ENCODE measurements at places on chromosomes 6 and 20. TPM values are rescaled to one million over a fixed set of nuclear protein-coding genes. Genes with fewer than 3 reads are reported as not detected.

The PDCD2 gene
- total RNA-seq = 75.1 TPM

The SLC35B2 gene
- 77.0 TPM for total RNA-seq

The EMILIN3 gene
- total RNA-seq = 0.04 TPM

The ZNF318 gene
- total RNA-seq = 19.2 TPM

The JPH2 gene
- total RNA-seq = 7.8 TPM

The ULBP3 gene
- 7.0 TPM for total RNA-seq

The IL17A gene
- total RNA-seq = not detected

The PRRT1 gene
- 0.37 TPM for total RNA-seq

The CALHM6 gene
- 3.2 TPM for total RNA-seq

The PLCB1 gene
- 0.41 TPM for total RNA-seq

The BNIP5 gene
- total RNA-seq = not detected

The COL20A1 gene
- not detected for total RNA-seq

The CST5 gene
- total RNA-seq = not detected

The CALHM5 gene
- total RNA-seq = 0.11 TPM

The HLA-DPA1 gene
- not detected for total RNA-seq

The PRDM13 gene
- not detected for total RNA-seq

The SIRPD gene
- not detected for total RNA-seq

The PAK5 gene
- total RNA-seq = not detected

The MYCT1 gene
- total RNA-seq = not detected

The ADGRB3 gene
- total RNA-seq = not detected

The MLIP gene
- not detected for total RNA-seq

The SIRPG gene
- not detected for total RNA-seq

The DAAM2 gene
- total RNA-seq = 0.04 TPM

The SOBP gene
- total RNA-seq = not detected

The PDE7B gene
- not detected for total RNA-seq

The CCM2L gene
- total RNA-seq = not detected

The GJA1 gene
- total RNA-seq = 70.7 TPM

The RNF144B gene
- 17.5 TPM for total RNA-seq

The C6orf58 gene
- total RNA-seq = 0.10 TPM

The CLVS2 gene
- not detected for total RNA-seq

The EBF4 gene
- 0.78 TPM for total RNA-seq

The PRSS16 gene
- total RNA-seq = 3.8 TPM

The TGM2 gene
- 41.2 TPM for total RNA-seq

The PRSS35 gene
- not detected for total RNA-seq

The TBC1D20 gene
- total RNA-seq = 23.0 TPM

The GRM1 gene
- total RNA-seq = not detected

The HLA-DRA gene
- not detected for total RNA-seq

The KIF6 gene
- total RNA-seq = 0.14 TPM

The IMPG1 gene
- not detected for total RNA-seq

The FBXO5 gene
- 24.9 TPM for total RNA-seq

The MEI4 gene
- total RNA-seq = not detected

The HSPA1L gene
- 0.46 TPM for total RNA-seq

The SLC16A10 gene
- total RNA-seq = 0.14 TPM

The CFAP61 gene
- total RNA-seq = not detected

The LAMA4 gene
- total RNA-seq = not detected

The OPRL1 gene
- 0.14 TPM for total RNA-seq

The UST gene
- total RNA-seq = 13.3 TPM

The CYP39A1 gene
- total RNA-seq = 1.3 TPM

The NKAPL gene
- 1.7 TPM for total RNA-seq

The RRAGD gene
- total RNA-seq = 0.04 TPM

The PHACTR1 gene
- 1.9 TPM for total RNA-seq

The PSORS1C1 gene
- 7.4 TPM for total RNA-seq

The LIN28B gene
- not detected for total RNA-seq

The DEFB124 gene
- not detected for total RNA-seq

The SNAP91 gene
- total RNA-seq = not detected

The ALDH5A1 gene
- total RNA-seq = 0.42 TPM

The RAB23 gene
- total RNA-seq = 18.2 TPM

The PGC gene
- not detected for total RNA-seq

Measured in foreskin keratinocyte (primary cell).